ENCODE measurements at places on chromosomes 5 and 9.

DNA sequence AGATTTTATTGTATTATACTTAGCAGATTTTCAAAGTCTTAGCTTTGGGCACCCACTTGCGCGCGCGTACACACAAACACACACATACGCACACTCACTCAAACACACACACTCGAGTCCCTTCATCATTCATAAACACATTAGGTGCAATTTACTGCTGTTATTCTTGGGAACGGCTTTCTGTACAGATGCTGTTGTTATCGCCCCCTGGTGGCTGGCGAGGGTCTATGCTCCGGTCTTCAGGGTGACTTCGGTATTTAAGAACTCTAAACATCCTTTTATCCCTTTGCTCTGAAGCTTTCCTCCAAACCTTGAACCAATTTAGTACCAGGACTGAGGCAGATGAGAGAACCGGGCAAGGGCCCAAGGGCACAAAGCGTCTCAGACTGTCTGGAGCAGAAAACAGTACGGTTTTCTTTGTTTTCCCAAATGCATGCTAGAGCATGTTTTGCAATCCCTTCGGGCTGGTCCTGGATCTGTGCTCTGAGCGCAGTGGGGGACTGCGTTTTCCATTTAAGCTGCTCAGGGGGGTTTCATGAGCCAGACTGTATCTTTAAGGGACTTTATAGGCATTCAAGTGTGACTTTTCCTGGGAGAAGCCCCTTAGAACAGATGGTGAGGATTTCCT lies 1.7 kb upstream of the SLIT3 start:
- peak; percentile 65 for DNase-seq

DNA sequence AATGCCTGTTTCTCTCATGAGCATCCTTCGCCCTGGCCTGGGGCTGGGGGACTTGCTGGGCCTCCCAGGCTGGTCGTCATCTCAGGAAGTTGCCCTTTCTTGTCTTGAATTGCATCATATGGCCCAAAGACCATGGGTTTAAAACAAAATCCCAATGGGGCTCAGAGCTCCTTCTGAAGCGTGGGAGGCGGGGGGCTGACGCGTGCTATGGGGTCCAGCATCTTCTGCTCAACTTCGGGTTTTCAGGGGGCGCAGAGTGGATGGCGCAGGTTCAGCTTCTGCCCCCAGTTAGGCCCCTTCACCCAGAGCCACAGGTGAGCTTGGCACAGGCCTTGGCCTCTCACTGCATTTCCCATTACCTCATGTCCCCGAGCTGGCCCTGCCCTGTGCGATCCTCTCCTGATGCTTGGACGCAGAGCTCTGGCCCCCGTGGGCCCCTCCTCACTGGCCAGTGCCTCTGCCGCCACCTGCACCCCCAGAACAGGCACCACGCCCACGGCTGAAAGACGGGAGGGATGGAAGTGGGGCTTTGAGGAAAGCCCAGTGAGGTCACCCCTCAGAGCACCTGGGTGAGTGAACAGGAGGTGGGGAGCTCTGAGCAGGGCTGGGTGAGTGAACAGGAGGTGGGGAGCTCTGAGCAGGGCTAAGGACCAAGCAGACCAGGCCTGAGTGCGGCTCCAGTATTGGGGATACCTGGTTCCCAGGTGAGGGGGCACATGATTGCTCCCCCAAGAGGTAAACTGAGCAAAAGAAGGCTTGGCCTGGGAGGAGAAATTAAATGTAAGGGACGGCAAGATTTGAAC lies 56.0 kb downstream of the TRIP13 start:
- DNase-seq = no peak

GRCh38 chr9:16304301-16304700 lies 566.2 kb downstream of the BNC2 start:
- DNase-seq = no peak

DNA sequence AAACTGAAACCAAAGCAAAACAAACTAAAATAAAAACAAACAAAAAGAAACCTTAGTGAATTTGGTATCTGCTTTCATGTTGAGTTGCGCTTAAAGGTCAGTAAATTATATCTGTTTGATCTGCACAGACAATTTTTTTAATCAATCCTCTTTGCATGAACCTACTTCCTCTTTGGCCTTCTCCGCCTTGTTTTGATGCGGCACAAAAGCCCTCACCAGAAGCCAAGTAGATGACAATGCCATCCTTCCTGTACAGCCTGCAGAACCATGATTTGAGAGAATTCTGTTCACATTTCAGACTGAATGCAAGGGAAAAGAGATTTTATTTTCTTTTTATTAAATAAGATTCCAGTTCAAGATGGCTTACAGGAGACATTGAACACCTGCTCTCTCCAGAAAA lies 473.6 kb upstream of the FTMT start:
- no peak for DNase-seq

DNA sequence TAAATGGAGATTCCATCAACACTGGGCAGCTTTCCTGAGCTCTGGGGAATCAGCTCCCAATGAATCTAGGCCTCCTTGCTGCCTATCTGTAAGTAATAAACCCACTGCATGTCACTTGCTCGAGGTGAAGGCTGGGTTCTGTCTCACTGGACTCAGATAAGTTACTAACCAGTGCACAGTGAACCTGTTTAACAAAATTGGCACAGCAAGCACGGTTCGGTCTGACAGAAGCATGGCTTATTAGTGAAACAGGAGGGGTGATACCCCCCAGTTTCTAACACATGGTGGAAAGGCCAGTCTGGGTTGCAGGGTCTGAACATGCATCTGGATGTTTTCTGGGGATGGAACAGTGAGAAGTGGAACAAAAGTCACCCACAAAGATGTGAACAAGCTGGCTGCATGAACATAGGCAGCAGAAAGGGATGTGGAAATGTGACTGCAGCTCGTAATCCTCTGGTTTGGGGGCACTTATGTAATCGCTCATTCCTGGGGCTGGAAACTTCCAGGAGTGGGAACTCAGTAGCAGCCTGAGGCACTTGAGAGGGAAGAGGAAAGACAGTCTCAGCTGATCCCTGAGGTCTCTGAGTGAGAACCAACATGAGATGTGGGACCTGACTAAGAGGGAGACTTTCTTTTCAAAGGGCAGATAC lies 37.7 kb downstream of the UGT3A2 start:
- DNase-seq = no peak

DNA sequence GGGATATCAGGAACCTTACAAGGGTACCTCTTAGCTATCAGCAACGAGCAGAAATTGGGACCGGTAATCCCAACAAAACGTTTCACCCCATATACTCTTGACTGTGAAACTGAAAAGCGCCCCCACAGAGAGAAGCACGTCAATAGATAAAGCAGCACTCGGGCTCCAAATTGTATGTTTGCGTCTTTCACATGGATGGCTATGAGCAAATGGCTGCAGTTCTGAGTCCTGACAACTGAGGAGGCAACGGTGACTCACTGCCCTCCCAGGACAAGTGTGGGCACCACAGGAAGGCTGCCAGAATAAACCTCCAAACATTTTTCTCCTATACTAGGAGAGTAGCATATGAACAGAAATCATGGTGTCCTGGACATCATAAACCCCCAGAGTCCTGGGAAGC lies 36.6 kb downstream of the SEMA4D start:
- no peak for DNase-seq

GRCh38 chr5:107517185-107518033 lies 153.3 kb downstream of the EFNA5 start:
- DNase-seq = no peak

DNA sequence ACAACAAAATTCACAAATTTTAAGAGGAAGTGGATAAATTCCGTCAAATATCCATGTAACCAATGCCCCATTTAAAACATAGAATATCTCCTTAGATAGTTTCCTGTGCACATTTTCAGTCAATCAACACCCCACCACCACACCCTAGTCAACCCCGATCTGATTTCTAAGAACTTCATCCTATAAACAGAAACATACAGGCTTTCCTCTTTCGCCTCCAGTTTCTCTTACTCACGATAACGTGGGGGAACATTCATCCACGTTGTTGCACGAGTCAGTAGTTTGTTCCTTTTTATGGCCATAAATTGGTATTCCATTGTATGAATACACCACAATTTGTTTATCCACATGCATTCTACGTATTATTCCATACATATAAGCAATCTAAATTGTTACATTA lies 35.6 kb upstream of the TRIO start:
- no peak for DNase-seq

DNA sequence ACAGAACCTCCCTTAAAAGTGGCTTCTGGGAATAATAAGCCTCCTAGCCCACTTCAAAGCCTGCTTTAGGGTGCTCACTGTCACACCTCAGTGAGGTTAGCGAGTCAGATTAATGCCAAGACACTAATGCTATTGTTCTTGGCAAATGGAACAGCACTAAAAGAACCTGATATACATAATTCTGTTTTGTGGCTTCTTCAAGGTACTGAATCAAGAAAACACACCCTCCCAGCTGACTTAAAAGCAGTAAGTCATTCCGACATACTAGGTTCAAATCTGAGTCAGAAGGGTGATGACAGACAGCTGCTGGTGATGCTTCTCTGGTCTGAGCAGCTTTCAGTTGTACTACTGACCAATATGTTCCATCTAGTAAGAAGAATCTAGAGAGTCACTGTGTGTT lies 121.6 kb downstream of the OXCT1 start:
- DNase-seq = no peak

GRCh38 chr5:125198270-125198974 lies 452.0 kb upstream of the ZNF608 start:
- no peak for DNase-seq

GRCh38 chr9:95874989-95875304 lies 544 bp upstream of the ERCC6L2 start:
- DNase-seq = peak; percentile 25

GRCh38 chr5:6910950-6911349 lies 197.7 kb downstream of the TENT4A start:
- no peak for DNase-seq

DNA sequence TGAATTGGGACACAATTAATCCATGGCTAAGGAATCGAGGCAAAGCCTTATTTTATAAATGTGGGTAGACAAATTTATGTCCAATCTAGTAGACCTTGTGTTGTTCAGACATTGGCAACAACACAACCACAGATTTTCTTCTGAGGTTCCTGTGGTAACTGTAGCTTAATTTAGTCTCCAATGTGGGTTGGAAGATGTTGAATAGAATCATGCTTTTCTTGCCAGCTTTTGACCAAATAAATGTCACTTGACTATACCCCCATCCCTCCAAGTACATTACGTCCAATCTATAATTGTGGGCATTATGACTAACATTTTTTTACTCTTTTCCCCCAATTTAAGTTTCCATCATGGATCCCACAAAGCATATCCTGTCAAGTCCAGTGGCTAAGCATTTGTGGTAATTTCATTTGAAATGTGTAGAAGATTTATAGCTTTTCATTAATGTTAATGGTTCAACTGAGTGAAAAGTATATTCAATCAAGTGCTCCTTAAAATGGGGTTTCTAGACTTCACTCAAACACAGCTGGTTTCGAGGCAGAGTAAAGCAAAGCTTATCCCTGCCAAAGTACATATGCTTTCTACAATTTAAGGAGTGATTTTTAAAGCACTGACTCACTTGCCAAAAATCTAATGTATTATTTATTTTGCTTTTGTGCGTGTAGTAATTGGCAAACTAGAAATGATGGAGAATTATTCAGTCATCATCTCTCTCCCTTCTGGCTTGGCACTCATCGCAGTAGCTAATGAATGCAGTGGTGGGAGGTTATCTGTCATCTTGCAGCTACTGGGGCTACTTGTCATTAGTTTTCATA lies 141.8 kb downstream of the FAM174A start:
- DNase-seq = no peak

DNA sequence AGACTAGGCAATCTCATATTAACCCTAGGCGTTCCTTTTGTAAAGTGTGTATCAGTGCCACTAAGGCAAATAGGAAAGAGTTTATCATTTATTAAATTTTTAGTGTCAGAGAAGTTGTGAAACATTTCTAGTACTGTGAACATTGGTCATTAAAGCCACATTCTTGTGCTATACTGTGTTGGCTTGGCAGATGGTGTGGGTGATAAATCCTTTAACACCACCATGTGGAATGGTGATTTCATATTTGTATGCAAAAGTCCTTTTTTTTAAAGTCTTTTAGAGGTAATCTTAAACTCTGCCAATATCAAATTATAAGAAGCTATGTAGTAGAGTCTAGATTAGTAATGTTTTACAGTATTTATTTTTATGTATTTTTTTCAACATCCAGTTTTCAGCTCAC lies 18.1 kb downstream of the SLC12A2 start:
- DNase-seq = no peak

GRCh38 chr5:164518067-164518740 lies 1012.8 kb downstream of the MAT2B start:
- DNase-seq = no peak

DNA sequence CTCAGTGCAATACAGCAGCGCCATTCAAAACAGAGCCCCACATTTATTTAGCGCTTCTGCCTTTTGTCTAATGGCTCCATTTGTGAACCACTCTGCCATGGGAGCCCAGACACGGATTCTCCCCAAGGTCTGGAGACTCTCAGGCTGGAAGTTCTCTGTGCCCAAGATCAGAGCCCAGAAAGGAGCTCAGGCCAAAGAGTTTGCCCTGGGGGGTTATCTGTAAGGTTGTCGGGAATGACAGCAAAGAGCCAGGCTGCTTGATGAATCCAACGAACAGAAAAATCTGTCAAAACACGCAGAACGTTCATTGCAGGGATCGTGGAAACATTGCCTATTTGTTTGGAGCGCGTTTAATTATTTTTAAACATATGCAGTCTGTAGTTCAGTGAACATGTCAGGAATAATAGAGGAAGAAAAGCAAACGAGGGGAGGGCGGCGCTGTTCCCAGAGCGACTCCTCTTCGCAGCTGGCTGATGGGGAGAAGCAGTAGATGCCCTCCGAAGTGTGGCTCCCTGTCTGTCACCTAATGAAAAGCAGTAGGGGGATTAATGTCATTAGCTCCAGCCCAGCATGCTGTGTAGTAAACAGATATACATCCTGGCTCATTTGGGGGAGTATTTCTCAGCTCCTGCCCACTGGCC lies 464.9 kb upstream of the MPDZ start:
- no peak for DNase-seq

DNA sequence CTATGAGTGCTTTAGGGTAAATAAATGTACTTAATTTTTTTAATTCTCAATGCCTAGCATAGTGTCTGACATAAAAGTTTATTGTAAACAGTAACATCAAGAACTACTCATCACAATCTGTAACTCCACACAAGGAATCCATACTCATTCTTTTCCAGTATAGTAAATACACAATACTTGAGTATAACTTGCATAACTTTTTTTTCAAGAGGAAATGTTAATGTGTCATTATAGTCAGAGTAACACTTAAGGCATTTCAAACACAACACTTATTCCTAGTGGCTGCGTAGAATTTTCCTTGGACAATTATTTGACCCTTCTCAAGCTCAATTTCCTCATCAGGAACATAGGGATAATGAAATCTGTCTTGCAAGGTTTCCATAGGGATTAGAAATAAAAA lies 584.3 kb downstream of the CAAP1 start:
- DNase-seq = no peak

GRCh38 chr5:141560151-141560550 lies 58.6 kb downstream of the DIAPH1 start:
- no peak for DNase-seq
